ENCODE measurements at places on chromosomes 4 and X.

DNA sequence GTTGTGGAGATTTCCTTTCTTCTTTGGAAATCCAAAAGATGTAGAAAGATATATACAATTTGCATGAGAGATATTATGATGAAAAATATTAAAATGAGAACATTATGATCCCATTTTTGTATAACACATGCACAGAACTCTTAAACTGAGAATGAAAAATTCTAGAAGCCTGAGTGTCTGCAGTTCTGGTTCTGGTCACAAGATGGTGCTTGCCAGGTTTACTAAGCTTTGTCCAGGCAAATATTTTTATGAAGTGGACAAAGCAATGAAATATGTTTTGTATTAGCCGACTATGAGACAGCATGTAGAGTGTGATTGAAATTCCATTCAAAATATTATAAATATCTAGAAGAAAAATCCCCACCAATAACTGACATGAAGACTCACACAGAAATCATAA is 2.2 kb downstream of the PWWP3B start:
- no peak for DNase-seq

GRCh38 chr4:86965019-86965976 is 30.5 kb downstream of the AFF1 start:
- DNase-seq, result peak; percentile 32

DNA sequence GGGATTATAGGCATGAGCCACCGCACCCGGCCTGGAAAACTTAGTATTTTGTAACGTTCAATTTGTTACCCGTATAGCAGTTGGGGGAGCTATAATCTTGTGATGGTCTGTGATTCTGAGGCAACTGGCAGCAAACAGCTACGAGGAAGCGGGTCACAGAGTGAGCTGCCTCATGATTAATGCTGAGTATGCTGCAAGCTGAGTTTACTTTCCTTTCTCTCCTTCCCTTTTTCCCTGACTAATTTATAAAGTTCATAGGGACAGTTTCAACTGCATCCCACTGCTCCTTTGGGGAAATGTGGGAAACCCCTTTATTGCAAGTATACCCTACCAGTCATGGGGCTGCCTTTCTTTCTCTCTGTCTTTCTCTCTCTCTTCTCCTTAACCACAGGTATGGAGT is 17.7 kb upstream of the ELOVL6 start:
- DNase-seq, result no peak

DNA sequence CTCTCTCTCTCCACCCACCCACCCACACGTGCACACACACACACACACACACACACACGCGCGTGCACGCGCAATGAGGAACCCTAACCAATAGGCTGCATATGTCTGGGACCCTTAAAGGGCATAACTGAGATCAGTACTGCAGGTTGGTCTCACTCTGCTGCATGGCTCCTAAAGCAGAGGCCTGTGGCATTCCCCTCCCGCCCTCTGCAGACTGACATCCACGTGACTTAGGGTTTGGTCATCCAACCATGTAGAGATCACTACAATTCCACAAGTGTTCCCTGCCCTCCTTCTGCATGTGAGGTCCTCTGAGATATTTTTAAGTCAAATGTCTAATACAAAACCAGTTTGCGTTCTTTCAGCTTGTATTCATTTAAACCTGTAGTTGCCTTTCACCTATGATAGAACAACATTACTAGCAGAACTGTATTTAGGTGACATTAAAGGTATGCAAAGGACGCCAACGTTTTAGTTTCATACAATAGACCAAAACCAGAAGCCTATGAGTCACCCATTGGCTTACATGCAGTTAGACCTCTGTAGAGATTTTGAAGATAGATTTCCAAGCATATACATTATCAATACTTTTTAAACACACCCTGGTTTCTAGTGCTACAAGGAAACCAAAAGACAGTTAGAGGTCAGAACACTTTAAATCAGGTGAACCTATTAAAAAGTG is 10.1 kb downstream of the XAGE5 start:
- no peak for DNase-seq

- no peak for DNase-seq
These were observed 168.6 kb downstream of the COX18 start for GRCh38 chr4:72900952-72901351.

DNA sequence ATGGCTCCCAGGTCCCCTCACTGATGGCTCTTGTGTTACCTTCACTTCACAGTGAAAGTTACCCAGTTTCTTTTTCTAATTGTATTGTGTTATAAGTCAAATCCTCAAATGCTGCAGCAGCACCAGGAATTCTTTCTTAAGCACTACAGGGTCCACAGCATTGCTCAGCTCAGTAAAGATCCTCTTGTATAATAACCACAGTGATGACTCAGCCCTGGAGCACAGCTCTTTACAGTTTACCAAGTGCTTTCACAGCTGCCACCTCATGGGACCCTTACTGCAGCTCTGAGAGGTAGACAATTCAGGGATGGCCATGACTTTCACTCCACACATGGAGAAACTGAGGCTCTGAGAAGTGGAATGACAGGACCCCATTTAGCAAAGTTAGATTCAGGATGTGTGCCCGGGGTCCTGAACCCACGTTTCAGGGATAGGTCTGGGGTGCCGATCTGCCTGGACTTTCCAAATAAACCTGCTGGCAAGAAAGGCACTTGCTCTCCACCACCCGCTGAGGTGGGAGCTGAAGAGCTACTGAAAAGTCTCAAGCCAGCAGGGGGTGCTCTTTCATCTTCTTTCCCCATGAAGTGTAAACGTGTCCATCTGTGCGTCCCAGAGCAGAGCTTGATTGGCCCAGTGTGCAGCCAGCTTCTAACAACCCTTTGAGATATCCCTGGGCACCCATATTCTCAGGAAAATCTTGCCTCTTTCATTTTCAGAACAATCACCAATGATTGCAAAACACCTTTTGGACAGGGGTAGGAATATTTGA is 35.7 kb upstream of the GABRQ start:
- DNase-seq, result no peak

DNA sequence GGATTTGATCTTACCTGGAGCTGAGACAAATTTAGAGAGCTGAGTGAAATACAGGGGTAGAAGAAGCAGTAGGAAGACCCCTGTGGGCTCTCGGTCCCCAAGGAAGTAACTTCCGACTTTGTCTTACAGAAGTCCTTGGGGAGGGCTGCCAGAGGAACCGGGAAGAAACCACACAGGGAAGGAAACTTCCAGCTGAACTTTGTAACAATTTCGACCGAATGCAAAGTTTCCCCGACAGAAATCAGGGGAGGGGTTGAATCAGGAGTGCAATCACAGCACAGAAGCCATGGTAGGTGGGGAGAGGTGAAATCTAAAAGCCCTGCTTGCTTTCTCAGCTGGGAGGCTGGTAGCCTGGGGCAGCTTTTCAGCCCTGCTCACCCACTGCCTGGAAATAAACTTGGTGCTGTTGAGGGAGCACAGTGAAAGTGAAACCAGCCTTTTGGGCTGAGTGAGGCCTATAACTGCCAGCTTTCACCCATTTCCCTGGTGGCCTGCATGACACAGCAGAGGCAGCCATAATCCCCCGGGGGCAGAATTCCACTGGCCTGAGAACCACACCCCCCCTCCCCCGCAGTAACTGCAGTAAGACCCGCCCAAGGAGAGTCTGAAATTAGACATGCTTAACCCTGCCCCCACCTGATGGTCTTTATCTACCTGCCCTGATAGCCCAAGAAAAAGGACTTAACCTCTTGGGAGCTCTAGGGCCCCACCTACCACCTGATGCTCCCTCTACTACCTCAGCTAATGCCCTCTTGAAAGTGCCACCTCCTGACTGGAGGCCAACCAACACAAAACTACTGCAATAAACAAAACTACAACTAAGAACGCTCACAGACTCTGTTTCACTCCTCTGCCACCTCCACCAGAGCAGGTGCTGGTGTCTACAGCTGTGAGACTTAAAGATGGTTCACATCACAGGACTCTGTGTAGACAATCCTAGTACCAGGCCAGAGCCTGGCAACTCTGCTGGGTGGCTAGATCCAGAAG is 248.2 kb downstream of the PARM1 start:
- DNase-seq, result no peak

GRCh38 chr4:186144198-186144945 is 39.9 kb downstream of the FAM149A start:
- DNase-seq, result peak; percentile 44

GRCh38 chrX:13029887-13030771 is 14.3 kb downstream of the FAM9C start:
- DNase-seq, result no peak

- no peak for DNase-seq
These were observed 102.1 kb upstream of the TENM3 start for GRCh38 chr4:182141061-182141460.

- no peak for DNase-seq
These were observed 18.9 kb downstream of the FGF13 start for GRCh38 chrX:138692591-138692990.

GRCh38 chr4:112201915-112202505 is 29.6 kb upstream of the AP1AR start:
- DNase-seq, result no peak

- no peak for DNase-seq
These were observed 14.3 kb downstream of the PAICS start for GRCh38 chr4:56450342-56450741.

- no peak for DNase-seq
These were observed 32.0 kb downstream of the NAP1L2 start for GRCh38 chrX:73182502-73183114.

DNA sequence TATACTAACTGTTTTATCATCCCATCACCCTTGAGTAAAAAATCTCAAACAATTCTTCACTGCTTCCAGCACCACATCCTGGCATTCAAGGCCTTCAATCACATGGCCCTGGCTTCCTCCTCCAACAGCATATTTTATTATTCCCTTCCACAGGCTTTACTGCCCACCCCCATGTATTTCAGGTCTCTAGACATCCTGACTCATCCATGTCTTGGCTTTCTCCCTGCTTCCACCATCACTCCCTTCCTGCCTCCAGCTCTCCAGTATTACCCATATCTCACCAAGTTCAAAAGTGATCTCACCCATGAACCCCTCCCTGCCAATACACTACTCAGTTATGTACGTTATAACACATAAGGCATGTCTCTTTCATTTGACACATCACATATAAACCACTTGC is 34.7 kb upstream of the PLAC1 start:
- no peak for DNase-seq

DNA sequence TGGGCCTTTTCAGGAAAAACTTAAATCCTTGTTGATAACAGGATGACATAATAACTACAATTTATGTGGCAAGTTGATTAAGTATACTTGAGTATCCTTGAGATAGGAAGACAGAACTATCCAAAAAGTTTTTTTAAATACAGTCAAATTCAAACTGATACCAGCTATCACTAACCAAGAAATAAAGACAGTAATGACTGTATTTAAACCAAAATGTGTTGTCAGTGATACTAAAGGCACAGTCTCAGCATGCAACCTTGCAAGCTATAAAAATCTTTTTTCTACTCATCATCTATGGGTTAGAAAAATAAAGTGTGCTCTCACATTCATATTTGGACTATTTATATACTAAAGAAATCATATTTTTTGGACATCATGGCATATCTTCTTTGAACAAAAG is 64.7 kb downstream of the PAPSS1 start:
- no peak for DNase-seq
